ENCODE measurements at places on chromosomes 3 and 15. TPM values are rescaled to one million over a fixed set of nuclear protein-coding genes. Genes with fewer than 3 reads are reported as not detected.

DNA sequence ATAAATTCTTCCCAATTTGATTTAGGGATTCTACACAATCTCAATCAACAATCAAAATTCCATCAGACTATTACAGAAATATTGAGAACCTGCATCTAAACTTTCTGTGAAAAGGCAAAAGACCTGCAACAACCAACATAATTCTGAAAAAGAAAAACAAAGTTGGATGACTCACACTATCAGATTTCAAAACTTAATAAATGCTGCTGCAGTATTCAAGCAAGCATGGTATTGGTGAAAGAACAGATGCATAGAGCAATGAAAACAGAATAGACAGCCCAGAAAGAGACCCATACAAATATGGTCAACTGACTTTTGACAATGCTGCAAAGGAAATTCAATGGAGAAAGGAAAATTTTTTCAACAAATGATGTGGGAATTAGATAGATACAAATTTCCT, 477.1 kb upstream of the NR2F2 start:
- DNase-seq: no peak

DNA sequence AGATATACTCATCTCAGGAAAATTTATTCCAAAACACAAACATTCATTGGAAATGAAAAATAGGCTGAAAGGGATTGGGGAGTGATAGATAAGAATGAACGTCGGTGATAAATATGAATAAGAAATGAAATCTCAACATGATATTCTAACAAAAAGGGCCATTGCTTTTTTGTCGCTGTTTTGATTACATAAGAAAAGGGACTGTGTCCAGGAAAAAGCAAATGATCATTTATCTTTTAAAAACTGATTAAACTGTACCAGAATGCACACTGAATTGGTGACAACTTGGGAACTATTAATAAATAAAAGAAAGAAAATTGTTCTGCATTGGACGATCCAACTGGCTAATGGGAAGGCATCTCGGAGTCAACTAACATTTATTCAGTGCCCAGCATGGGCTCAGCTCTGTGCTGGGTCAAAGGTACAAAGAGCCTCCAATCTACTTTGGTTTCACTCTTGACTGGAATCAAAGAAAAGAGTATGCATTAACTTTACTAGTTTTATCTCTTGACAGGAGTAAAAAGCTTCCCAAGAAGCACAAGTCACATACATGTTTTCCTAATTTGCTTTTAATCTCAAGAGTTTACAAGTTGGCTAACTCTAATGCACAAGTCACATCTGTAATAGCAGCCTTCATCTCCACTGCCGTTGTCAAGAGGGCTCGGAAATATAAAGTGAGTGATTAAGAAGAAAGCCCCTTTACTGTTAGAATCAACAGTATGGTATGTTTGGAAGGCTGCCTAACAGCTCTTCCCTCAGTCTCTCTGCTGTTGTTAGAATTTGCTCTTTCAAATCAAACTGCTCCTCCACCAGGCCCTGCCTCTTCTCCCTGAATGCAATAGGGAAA, 280.0 kb downstream of the IGSF11 start:
- DNase-seq: no peak

- DNase-seq: no peak
Observed at GRCh38 chr3:62592408-62592807, 219.1 kb upstream of the FEZF2 start.

DNA sequence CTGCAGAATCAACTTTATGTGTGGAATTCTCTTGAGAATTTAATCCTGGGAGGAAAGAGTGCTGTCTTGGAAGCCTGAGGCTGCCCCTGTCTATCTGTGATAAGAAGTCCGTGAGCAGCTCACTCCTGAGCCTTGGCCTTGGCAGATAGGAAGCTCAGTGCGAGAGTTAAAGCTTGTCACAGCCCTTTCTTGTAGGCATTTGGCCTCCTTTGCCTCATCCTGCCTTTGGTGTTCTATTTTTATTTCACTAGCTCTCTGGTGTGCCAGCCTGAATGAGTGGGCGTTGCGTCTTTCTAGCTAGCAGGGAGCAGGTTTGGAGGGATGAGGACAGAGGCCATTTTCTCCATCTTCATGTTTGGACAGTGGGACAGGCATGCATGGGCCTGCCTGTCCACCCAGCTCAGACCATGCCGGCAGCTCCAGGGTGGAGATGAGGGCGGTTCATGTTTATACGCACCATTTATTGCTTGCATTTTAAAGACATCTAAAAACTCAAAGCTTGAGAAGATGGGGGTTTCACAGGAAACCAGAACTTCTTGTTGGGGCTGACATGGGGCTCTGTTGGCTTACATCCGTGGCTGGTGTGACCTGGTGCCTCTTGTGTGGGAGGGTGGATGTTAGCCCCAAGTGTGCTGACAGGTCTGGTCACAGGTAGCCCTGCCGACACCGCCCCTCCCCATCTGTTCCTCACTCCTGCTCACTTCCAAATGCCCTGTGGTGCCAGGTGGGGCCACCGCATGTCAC, 29.8 kb downstream of the IRAK2 start:
- no peak for DNase-seq

DNA sequence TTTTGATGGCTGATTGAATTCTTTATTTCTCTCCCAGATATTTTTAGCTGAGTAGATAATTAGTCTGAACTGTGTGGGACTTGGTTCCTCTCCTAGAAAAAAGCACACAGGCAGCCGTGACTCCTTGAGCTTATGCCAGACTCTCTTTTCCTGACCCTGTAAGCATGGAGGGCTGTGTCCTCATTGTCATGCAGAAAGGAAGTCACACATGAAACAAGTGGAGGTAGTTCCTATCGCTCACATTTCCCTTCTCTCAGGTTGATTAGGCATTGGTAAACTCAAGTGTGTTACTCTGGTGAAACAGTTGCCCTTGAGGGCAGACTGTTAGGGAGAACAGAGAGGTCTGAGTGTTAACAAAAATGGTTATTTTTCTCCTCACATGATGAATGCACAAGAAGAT, 6.3 kb upstream of the RTP4 start:
- no peak for DNase-seq

GRCh38 chr3:168539909-168540308, 444.2 kb upstream of the GOLIM4 start:
- DNase-seq: no peak

DNA sequence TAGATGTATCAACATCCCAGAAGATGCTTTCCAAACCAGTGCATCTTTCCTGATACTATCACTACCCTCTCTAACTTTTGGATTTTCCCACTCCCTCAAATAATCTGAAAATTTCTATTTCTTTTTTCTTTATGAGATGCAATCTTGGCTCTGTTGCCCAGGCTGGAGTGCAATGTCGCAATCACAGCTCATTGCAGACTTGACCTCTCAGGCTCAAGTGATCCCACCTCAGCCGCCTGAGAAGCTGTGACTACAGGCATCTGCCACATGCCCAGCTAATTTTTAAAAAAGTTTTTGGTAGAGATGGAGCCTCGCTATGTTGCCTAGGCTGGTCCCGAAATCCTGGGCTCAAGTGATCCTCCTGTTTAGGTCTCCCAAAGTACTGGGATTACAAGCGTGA, 239.7 kb downstream of the SUCLG2 start:
- DNase-seq: no peak

- DNase-seq: no peak
Observed at GRCh38 chr15:58543664-58544335, 112.0 kb downstream of the LIPC start.

- DNase-seq: peak; percentile 34
Observed at GRCh38 chr15:90902840-90903732, at the start of gene MAN2A2. Gene MAN2A2 (plus strand): TSS chr15:90903302. CDS start chr15:90904208, 906 bp downstream.

DNA sequence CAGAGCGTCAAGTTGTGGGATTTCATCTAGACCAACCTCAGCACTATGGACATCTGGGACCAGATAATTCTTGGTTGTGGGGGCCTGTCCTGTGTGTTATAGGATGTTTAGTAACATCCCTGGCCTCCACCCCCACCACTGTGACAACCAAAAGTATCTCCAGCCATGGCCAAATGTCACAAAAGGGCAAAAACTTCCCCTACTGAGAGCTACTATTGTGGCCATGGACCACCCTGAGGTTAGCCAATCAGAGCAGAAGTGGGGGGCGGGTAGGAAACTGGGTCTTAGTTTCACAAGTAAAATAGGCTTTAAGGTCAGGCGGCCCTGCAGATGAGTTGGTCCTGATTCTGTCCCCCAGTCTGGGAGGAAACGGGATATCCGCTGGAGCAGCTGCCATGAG, 25.4 kb downstream of the KIF7 start:
- DNase-seq: no peak

DNA sequence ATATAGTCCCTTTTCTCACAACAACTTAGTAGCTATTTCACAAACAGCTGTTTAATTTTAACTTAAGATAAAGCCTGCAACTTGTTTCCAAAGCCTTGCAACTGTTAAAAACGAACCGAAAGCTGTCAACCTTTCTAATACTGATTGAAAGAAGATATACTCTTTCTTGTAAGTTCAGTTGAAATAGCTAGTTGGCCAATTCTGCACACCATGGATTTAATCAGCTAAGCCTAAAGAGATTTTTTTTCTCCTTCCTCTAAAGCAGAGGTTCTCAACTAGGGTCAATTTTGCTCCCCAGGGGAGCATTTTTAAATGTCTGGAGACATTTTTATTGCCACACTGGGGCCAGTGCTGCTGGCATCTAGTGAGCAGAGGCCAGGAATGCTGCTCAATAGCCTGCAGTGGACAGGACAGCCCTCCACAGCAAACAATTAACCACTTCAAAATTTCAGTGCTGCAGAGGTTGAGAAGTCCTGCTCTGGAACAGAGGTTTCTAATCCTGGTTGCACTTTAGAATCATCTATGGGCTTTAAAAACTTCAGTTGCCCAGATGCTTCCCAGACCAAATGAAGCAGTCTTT, 26.2 kb downstream of the MINDY4B start:
- DNase-seq: no peak

GRCh38 chr15:71111181-71111565, 4.1 kb upstream of the THSD4 start:
- no peak for DNase-seq

DNA sequence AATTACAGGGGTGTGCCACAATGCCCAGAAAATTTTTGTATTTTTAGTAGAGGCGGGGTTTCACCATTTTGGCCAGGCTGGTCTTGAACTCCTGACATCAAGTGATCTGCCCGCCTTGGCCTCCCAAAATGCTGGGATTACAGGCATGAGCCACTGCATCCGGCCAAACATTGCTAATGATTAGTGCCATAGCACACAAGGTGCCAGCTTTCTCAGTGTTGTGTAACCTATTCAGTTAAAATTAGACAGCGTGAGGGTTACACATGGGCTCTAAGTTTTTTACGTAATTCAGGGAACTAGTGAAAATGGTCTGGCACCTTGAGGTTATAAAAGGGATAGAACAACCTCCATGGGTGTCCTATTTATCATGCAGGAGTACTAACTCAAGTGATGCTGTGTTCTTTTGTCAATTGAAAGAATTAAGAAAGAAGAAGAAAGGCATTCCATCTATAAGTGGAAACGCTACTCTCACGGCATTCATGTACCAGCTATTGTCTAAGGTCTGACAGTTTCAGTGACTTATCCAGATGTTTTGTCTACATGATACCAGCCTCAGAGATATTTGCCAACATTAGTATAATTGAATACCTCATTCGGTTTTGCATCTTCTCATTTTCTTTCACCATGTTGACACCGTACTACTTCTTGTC, 84.7 kb downstream of the EOMES start:
- no peak for DNase-seq

DNA sequence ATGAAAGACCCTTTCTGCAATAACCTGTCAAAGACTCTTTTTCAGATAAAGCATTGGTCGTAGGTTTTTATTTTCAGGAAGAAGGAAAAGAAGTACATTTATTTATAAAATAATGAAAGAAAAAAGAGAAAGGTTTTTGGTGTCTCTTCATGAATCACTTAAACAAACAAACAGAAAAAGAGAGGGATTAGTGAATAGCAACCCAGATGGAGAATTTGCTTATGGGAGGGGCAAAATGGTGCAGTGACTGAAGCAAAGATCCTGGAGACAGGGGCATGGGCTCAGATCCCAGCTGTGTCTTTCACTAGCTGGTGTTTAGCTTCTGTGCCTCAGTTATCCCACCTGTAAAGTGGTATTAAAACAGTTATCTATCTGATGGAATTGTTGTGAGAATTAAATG, 78.6 kb upstream of the PFN2 start:
- DNase-seq: no peak

GRCh38 chr3:195558602-195559001, 15.5 kb upstream of the PPP1R2 start:
- peak; percentile 75 for DNase-seq

GRCh38 chr15:77186594-77187011, 115.7 kb upstream of the TSPAN3 start:
- DNase-seq: peak; percentile 57

- DNase-seq: no peak
Observed at GRCh38 chr3:148254402-148254801, 443.3 kb upstream of the AGTR1 start.

DNA sequence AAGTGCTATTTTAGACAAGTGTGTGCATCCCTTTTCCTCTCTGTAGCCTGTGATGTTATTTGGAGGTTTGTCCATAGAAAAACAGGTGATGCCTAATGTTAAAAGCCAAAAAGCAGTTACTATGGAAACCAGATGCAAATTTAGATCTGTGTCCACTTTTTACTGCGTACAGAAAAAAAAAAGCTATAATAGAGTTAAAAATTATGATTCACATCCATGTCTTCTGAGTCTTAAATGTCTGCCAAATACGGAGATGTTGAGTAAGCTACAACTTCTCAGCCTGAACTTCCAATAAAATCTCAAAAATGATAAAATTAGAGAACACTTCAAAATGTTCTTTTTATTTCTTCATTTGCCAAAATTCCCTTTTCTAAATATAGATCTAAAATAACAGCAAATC, 74.2 kb upstream of the GAP43 start:
- DNase-seq: no peak

CCR5 gene
- total RNA-seq: not detected

OR5K2 gene
- total RNA-seq: not detected

KPNA4 gene
- 29.8 TPM for total RNA-seq

STRC gene
- 0.27 TPM for total RNA-seq
